ENCODE measurements at places on chromosomes 2 and 18.

DNA sequence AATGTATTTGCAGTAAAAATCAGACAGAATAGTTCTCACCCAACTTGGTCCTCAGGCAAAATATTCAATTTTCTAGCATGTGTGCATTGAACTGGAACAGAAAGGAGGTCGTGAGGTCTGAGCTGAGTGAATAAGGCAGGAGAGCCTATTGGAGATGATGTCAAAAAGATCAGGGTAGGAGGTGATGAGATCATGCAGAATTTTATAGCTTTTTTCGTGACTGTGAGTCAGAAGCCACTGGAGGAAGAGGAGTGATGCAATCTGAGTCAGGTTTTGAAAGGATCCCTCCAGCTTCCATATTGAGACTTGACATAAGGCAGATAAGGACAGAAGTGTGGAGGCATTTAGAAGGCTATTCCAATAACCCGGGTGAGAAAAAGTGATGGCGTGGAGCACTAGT is 299.5 kb upstream of the SOX11 start:
- no peak for DNase-seq

GRCh38 chr2:215831296-215831913 is 181.9 kb downstream of the MREG start:
- DNase-seq = no peak

DNA sequence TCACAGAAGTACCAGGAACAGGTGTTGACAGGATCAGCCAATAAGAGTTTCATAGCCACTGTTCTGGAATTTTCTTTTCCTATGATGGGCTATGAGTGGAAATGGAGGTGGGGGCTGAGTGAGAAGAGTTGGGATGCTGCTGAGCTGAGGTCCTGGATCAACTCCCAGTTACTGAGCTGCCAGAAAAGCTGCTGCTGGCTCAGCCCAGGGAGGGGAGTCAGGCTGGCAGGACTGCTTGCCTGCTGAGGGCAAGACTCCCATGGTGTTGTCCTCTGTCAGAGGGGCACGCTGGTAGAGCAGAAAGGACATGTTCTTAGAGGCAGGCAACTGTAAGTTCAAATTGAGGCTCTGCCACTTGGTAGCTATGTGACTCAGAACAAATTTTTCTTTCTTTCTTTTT is 11.8 kb downstream of the TPGS2 start:
- no peak for DNase-seq

GRCh38 chr2:215532844-215533243 is 97.0 kb upstream of the FN1 start:
- no peak for DNase-seq
